ENCODE measurements at places on chromosomes 4 and X. TPM values are rescaled to one million over a fixed set of nuclear protein-coding genes. Genes with fewer than 3 reads are reported as not detected.
A peak's percentile ranks its signal among the peaks of the same experiment; 100 is the strongest.

The MAGEB2 gene
- polyA plus RNA-seq, result not detected

The CNGA1 gene
- polyA plus RNA-seq, result 4.7 TPM

The SPATA18 gene
- 1.4 TPM for polyA plus RNA-seq

The SHROOM2 gene
- 19.8 TPM for polyA plus RNA-seq

DNA sequence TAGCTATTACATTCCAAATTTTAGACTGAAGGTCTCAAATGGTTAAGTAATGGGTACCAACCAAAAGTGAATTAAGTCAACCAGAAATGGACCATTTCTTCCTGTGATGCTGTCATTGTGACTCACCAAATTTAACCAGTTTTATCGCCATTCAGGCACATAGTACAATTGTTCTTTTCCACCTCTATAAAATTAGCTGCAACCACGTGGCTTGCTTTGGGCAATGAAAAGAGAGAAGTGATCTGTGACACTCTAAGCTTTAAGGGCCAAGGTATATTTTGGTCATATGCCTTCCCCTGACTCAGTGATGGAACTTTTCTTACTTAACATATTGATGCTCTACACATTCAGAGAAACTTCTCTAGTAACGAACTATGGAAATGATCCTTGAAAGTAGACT is 20.3 kb upstream of the PHF8 start:
- DNase-seq, result no peak

GRCh38 chr4:107333518-107333917 is 297.4 kb upstream of the DKK2 start:
- no peak for DNase-seq

- no peak for DNase-seq
Measured at GRCh38 chr4:107950746-107951540, 19.6 kb downstream of the CYP2U1 start.

- DNase-seq, result peak; percentile 71
Measured at GRCh38 chr4:41611881-41612871, 74.2 kb downstream of the LIMCH1 start.

DNA sequence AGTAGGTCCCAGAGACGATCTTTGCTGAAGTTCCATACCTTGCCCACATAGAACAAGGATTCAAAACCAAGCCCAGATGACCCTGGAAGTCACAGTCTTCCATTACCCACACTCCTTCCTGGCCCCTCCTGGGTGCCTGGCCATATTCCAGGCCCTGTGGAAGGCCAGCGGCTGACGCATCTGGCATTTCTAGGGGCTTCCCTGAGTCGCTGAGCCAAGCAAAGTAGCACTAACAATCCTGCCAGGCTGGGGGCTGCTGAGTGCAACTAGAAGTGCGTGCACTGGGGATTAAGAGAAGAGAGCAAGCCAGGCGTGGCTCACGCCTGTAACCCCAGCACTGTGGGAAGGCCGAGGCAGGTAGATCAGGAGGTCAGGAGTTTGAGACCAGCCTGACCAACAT is 175.2 kb upstream of the CPEB2 start:
- no peak for DNase-seq

All from renal pelvis (tissue), 12 donors.